Bone marrow (tissue), 2 donors: ENCODE measurements at places on chromosomes 5 and 9.

GRCh38 chr9:33480106-33480505 is 6.4 kb upstream of the NOL6 start:
- DNase-seq = no peak

DNA sequence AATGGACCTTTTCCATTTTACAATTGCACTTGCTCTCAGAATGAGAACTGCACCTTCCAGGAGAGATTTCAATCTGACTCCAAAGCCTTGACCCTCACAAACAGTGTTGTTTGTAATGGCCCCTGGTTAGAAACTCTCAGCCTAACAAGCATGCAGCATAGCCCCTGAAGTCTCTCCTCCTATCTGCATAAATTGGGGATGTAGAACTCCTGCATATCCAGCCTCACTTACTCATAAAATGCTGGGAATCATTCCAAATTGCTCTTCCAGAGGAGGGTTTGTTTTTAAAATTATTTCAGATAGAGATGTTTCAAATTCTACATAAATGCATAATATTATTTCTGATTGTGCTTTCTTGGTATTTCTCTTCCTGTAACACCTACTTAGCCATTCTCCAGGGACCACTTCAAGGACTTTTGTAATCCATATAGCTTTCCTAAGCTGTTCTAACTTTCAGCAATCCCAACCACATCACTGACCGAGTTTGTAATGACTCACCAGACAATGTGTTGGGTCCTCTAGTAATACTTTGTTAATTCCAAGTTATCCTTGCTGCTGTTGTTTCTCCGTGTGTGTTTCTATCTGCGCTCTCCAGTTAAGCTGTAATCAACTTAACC is 143.8 kb upstream of the CCDC152 start:
- DNase-seq = no peak

DNA sequence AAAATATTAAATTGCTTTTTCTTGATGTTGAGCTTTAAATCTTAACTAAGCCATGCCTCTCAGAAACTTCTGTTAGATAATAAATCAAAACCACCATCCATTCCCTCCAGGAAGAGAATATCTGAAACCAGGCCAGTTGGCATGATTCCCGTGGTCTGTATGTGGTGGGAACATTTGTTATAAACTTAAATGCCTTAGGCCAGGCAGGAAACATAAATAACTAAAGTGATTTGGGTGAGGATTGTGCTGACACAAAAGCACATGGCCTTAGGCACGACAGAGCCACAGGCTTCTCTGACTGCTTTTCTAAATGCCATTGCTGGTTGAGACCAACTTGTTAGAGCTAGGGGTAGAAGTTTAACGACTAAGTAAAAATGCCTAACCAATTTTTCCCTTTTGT is 255.9 kb downstream of the GABRG2 start:
- DNase-seq = no peak

DNA sequence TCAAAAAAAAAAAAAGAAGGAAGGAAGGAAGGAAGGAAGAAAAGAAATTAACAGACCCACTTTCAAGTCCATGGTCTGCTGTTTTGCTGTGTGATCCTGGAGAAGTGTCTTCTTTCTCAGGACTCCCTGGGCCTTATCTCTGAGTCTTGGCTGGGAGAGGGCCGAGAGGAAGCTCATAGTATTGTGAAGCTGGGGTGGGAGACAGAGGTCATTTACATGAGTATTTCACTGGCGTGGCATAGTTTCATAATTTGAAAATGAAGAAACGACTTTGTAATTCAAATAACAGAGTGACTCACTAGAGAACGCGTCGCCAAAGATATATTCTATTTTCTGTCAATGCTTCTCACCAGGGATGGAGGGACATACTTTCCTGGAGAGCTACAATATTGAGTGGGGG is 2.4 kb upstream of the C9orf50 start:
- no peak for DNase-seq

GRCh38 chr5:142810081-142810480 is 39.9 kb downstream of the ARHGAP26 start:
- no peak for DNase-seq

DNA sequence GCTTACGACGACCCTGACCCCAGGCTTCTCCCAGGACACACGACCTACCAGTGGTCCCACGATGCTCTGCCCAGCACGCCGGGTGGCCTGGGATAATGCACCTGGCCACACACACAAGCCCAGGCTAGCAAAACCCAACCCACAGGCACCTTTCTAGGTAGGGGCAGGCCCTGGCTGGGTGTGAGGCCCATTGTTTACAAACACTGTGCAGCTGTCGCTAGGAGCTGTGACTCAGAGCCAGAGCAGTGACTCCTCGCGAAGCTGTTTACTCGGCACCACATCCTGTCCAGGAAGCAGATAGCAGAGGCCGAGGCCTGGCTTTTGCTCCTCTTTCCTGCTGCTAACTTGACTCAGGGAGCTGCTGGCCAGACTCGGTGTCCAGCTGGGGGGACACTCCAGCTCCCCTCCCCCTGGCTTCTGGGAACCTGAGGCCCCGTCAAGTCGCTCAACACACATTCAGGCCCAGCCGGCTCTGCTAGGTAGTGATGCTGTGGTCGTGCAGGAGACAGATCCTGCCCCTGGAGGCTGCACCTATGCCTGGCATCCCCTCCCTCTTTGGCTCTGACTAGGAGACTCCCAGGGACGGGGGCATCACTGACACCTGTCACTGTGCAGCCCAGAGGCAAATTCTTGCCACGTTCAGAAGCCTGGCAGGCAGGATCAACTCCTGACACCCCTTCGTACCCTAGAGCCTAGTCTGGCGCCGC is 12.8 kb upstream of the RALGDS start:
- DNase-seq = peak; percentile 56

DNA sequence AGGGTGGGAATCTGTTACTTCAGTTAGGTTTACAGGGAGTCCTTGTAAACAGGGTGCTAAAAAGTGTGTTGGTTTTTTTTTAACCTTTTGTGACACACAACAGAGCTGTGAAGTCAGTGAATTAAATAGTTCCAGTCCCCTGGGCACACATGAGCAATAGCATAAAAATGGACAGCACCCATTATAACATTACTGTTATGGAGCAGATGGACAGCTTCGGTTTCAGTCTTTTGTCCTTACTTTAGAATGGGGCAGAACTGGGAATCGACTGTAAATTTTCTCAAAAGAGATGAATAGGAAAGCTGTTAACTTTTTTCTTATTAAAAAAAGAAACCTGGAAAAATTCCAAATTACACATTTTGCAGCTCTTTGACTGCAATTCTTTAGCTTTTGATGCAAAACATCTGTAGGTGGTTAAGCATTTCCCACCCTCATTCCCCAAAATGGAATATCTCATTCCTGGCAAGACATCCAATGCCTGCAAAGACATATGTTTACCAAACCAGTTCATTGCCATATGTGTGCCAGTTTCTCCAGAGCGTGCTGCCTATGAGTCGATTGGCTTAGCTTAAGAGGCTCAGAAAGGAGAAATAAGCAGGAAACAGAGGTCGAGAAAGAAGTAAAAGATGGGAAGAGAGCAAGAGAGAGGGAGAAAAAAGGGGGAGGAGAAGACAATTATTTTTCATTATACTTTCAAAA is 212.3 kb upstream of the TMEM161B start:
- no peak for DNase-seq

GRCh38 chr9:114503009-114503408 is 2.3 kb downstream of the WHRN start:
- DNase-seq = no peak

- DNase-seq = no peak
These were observed 141.1 kb upstream of the TARS1 start for GRCh38 chr5:33299621-33300208.

GRCh38 chr9:104856413-104856941 is 71.5 kb downstream of the ABCA1 start:
- DNase-seq = no peak

DNA sequence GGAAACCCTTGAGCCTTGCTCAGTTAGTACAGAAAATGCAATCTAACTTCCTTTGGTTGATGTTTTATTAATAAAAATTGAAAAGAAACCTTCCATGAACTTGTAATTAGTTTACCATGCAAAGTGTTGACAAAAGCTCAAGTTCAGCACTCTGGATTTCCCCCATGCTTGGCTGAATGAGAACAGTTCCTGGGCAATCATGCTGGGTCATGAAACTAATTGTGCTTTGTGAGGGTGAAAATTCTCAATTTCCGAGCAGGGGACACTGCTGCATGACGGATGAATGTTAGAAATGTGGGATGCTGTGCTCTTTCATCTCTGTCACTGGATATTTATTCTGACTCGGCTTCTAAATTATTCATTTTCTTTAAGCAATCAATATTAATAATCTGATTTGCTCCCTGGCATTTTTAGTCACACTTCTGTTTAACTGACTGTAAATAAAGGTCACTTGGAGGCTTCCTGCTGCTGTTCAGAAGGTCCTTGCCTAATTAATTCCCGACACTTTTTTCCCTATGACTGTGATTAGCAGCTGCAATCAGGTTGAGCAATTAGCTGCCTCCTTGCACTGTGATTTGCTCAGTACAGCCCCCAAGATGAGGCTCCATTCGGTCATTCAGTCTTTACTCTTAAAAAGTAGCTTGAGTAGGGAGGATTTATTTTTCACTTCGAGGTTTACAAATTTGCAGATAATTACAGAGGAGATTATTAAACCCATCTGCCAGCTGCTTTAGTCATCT is 678.1 kb upstream of the ZNF608 start:
- DNase-seq = no peak

- no peak for DNase-seq
These were observed 224.1 kb upstream of the DAB2 start for GRCh38 chr5:39648848-39649227.

DNA sequence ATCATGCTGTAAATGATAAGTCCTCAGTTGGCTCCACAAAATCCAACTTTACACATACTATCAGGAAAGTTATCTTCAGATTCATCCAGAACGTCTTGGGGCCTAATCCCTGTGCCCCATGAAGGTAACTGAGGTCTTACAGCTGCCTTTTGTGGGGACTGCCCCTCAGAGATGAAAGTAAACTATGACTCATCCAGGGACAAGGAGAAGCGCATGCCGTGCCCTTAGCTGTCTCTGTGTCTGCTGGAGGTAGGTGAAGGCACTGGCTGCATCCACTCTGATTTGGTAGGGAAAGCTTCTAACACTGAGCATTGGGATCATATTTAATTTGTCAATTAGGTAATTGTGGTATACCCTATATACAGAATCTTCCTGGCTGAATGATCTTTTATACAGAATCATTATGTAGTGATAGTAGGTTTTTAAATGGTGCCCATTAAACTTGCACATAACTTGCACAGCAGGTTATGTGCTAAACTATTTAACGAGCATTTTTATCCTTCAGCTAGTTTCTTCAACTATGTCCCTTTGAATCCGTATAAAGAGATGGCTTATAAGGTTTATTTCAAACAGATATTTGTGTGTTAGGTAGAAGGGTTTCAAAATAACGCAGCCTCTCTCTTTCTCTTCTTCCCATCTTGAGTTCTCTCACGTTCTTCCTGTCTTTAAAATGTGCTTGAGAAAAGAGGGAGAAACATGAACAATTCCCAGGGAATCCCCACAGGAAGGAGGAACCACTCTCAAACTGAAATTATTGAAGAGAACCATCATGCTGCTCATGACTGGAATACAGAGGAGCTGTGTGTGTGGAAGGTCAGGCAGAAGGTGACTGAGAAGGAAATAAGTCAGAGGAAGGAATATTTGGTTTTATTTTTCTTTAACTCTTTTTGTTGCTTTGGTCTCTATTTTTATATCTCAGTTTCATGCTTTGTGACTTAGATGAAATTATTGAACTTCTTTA is 250.9 kb downstream of the CD180 start:
- no peak for DNase-seq

- no peak for DNase-seq
These were observed 352.6 kb upstream of the SGCD start for GRCh38 chr5:155974369-155974768.

- DNase-seq = no peak
These were observed 123.1 kb downstream of the RAPGEF6 start for GRCh38 chr5:131511934-131512333.

- no peak for DNase-seq
These were observed 503.0 kb upstream of the CD180 start for GRCh38 chr5:67699560-67699959.

- no peak for DNase-seq
These were observed 47.7 kb downstream of the SH3TC2 start for GRCh38 chr5:149015126-149015525.

DNA sequence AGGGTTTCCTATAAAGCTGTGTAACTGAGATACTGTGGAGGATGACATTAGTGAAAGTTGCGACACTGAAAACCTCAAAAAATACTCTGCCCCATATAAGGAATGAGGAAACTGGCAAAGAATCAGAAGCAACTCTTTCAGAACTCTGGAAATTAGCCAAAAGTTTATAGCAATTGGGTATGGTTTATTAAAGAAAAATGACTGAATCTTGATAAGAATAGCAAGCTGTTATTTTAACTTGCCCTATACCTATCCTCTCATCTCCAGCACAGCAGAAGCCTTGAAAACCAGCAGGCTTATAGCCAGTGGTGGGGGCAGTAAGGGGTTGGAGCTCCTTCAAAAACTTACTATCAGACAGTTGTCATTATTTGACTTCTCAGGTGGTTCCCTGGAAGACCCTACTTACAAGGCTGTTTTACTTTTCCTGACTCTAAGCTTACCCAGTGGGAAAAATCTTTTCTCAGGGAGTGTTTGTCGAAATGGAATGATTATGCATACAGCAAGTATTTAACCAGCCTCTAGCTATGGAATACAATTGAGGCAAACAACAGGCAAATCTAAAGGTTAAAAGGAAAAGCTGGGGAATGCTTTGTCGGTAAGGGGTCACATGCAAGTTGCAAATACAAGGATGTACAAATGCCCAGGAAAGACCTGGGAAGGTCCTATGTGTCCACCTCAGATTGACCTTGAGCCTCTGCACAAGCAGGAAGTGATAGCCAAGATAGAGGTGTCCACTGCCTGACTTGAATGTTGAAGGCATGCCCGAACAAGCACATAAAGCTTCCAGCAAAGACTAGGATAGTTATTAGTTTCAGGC is 21.0 kb upstream of the FAM151B start:
- no peak for DNase-seq

GRCh38 chr5:179411161-179411841 is 66.0 kb upstream of the ADAMTS2 start:
- DNase-seq = no peak

DNA sequence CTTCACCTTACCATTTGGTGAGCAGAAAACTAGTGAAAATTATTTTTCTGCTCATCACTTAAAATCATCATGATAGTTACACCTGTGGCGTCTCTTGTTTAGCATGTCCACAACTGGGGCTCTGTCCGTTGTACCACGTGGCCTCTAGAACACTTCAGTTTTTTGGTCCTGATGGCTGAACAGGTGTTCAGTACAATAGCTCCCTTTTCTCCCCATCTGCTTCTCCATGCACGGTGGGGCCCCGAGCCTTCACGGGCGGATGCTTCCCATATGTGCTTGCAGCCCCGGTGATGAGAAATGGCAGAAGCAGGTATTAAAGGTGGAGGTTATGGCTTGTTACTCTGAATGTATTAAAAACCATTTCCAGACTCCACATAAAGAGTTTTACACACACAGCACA is 304.1 kb downstream of the CWC27 start:
- DNase-seq = no peak

DNA sequence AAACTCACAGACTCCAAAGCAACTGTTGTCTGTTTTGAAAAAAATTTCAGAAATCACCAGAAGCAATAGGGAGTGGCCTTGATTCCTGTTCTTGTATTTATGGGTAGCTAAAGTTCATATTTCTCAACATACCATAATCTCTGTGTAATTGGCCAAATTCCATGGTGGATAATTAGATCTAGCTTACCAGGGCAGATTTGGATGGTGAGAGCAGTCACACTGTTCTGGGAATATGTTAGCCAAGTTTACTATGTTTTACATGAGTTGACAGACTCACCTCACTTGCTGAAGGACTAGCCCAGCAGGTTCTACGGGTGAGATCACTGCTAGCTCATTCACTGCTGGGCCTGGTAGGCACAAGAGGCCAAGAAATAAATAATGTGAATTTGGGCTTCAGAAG is 32.7 kb upstream of the CDKN2B start:
- DNase-seq = no peak
